ENCODE measurements at places on chromosomes 6 and 20.
A peak's percentile ranks its signal among the peaks of the same experiment; 100 is the strongest.

DNA sequence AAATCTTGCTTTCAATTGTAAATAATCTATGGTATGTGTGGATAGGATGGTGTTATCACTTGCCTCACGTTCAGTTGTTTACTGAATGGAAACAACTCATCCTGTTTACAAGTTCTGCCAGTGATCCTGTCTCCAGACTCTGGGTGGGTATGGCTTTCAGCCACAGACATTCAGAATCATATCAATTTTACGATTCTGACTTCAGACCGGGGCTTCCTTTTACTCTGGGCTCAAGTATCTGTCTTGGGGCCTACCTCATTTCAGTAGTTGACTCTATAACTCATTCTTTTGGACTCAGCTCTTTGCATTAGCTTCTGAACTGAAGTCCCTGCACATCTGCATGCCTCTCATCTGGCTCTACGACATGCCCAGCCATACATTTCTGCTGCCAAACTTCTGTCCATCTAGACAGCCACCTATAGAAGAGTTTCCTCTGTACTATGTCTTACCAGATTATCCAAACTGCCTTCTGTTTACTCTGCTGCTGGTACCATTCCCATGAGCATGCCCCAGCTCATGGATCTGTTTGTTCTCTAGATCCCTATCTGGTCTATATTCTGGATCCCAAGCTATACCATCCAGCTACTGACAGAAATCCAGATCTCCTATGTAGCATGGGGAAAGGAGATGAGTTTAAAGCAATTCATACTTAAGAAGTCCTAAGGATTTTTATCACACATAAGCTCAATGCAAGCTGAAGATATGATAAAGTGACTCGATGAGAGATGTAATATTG is 34.3 kb downstream of the FYN start:
- DNase-seq: no peak

DNA sequence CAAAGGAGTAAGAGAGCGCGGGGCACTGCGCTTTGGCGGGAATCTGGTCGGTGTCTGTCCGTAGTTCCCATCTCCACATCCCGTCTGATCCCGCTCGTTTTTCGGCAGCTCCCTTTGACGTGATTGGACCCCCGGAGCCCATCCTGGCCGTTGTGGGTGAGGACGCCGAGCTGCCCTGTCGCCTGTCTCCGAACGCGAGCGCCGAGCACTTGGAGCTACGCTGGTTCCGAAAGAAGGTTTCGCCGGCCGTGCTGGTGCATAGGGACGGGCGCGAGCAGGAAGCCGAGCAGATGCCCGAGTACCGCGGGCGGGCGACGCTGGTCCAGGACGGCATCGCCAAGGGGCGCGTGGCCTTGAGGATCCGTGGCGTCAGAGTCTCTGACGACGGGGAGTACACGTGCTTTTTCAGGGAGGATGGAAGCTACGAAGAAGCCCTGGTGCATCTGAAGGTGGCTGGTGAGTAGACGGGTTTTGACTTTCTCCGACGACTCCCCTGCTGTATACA is 1.4 kb downstream of the BTN1A1 start:
- peak; percentile 72 for DNase-seq

- no peak for DNase-seq
Observed at GRCh38 chr6:100311707-100312251, 152.9 kb downstream of the SIM1 start.

DNA sequence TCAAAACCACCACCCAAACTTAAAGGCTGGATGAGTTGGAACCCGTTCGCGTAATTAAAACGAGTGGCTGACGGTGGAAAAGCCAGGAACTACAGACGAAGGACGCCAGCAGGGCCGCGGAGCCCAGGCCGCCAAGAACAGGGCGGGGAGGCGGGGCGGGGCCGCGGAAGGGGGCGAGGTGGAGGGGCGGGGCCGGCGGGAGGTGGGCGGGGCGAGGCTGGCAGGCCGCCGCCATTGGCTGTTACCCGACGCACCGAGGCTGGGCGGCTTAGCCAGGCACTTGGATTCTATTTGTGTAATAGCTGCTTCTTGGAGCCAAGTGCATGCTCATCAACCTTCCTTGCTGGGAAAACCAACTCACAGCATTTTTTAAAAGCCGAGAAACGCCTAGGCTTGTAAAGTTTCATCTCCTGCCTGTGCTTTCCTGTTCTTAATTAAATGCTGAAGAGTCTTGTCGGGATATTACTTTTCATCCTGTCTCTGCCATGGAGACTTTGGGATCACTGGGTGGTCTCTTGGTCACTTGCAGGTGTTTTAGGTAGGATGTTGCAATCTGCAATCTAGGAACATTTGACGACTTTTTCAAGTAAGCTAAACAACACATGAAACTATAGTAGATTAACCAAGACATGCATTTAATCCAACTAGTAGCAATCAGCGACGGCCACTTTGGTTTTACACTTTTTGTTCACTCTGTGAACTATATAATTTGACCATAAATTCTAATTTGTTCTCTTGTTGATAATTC is 245.0 kb downstream of the ARID1B start:
- DNase-seq: peak; percentile 53

- DNase-seq: no peak
Observed at GRCh38 chr6:29764422-29765196, 41.4 kb downstream of the HLA-F start.

- no peak for DNase-seq
Observed at GRCh38 chr6:34680802-34681515, 15.6 kb downstream of the ILRUN start.

- no peak for DNase-seq
Observed at GRCh38 chr6:160462116-160462515, 113.9 kb downstream of the SLC22A3 start.

DNA sequence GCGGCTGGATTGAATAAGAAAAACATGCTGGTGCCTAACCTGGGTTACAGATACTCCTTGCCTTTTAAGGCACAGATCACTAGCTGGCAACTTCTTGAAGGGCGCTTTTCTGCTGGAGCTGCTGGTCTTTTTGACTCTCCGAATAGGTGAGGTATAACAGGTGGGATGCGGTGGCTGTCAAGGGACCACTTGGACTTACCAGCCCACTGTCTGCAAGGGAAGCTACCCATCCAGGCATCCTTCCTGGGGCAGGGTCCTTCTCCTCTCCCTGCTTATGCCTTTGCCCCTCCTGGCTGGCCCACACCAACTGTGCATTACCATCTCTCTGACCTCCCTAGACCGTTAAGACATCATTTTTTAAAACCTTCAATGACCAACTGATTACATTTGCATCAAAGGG is 57.4 kb downstream of the NPEPL1 start:
- DNase-seq: no peak

GRCh38 chr6:146028851-146029572 is at the start of gene GRM1:
Gene GRM1, plus strand, starts transcription at chr6:146029062. Its CDS starts 456 bp downstream, at chr6:146029518.
- no peak for DNase-seq

GRCh38 chr6:39892490-39893129 is 41.7 kb downstream of the MOCS1 start:
- peak; percentile 77 for DNase-seq

GRCh38 chr6:118252474-118252873 is 295.6 kb upstream of the PLN start:
- no peak for DNase-seq

DNA sequence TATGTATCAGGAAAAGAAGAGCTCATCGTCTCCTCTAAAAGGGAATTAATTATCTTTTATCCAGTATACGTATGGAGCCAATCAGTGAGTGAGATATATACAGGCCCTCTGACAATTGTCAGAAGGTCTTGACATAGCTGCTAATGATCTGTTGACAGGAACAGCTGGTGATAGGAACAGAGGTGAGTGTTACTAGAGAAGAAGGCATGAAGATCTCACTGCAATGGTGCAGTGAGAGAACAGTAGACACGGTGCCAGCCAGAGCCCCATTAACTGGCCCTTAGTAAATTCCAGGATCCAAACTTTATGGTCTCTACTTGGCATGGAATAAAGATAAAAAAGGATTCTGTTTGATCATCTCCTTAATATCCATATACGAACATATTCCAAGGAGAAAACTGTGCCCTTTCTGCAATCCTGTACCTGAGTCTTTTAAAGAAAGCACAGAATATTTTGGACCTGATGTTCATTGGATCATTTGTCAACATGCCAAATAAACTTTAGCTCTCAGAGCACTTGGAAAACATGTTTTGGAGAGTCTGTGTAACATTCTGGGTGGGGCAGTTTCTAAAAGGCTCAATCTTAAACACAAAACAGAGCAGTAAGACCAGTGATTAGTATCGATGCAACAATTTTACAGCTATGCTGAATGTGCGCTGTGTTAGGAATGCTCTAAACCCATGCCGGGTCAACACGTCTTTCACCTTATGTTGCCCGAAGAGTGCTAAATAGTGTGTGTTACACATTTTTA is 135.8 kb upstream of the CITED2 start:
- DNase-seq: no peak

GRCh38 chr6:73790574-73790973 is 94.6 kb downstream of the CD109 start:
- DNase-seq: no peak

DNA sequence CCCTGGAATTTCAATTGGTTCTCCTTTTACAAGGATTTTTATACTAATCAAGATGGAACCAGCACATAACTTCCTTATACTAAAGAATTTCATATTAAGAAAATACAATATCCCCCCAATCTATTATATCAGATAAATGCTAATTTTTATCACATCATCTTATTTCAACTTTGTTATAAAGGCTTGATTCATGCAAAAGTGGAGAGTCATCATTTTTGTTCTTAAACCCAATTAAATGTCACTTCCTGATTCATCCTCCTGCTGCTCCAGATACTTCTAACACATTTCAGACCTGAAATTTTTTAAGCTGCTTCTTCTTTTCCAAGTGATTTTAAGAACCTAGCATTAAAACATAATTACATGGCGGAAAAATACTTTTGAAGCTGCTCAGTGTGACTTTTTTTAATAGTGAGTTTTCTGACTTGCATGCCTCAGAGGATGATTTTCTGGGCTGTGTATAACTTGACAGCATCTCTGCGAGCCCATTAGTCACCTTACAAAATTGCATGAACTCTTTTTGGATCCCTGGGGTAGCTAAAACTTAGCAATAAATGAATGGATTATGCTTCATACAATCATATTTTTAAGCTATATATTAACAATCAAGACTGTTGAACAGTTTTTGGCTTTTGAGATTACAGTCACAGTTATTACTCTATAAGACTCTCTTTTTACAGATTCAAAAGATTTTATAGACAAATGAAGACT is 134.1 kb downstream of the ELOVL4 start:
- DNase-seq: no peak

GRCh38 chr6:44653761-44654218 is 266.3 kb downstream of the CDC5L start:
- no peak for DNase-seq

- DNase-seq: no peak
Observed at GRCh38 chr6:101013612-101014195, 132.6 kb upstream of the ASCC3 start.

DNA sequence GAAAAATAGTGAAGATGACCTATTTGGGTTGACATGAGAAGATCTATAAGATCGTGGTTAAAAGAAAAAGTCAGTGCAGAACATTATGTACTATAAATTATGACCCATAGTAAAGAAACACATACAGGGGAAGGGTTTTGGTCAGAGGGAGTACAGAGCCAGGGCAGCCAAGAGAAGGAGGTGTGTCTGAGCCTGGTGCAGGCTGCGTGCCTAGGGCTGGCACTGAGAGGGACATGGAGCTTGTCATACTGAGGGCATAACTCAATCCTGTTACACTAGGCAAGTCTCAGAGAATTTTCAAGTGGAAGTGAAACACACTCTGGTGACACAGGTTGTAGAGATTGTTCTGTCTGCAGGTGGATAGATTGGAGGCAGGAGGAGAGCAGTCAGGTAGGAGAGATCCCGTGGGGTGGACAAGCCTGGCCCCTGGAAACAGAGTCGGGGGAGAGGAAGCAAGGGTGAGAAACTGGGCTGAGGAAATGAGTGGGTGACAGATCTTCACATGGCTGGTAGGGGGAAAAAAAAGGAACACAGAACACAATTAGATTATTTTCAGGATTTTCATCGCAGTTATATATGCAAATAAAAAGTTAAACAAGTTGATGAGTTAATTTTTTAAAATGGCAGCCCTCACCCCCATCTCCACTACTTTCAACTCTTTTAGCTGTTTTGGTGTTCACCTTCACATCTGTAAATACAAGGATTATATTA is 18.5 kb upstream of the RNF39 start:
- no peak for DNase-seq

- no peak for DNase-seq
Observed at GRCh38 chr6:37840940-37841300, 21.4 kb downstream of the ZFAND3 start.

DNA sequence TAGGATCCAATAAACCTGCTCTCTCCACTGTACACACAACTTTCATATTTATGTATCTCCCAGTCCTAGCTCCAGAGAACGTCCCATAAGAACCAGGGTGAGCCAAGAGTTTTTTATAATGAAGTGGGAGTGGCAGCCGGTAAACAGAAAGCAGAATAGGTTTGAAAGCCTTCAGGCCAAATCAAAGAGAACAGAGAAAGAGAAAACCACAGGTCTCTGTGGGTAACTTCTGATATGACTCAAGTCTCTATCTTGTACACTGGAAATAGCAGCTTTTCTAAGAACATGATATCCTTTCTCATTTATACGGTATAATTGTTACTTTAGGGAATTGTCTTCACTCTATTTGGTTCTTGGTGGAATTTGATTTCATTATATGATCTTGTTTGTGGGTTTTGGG is 273.6 kb downstream of the PACRG start:
- no peak for DNase-seq

DNA sequence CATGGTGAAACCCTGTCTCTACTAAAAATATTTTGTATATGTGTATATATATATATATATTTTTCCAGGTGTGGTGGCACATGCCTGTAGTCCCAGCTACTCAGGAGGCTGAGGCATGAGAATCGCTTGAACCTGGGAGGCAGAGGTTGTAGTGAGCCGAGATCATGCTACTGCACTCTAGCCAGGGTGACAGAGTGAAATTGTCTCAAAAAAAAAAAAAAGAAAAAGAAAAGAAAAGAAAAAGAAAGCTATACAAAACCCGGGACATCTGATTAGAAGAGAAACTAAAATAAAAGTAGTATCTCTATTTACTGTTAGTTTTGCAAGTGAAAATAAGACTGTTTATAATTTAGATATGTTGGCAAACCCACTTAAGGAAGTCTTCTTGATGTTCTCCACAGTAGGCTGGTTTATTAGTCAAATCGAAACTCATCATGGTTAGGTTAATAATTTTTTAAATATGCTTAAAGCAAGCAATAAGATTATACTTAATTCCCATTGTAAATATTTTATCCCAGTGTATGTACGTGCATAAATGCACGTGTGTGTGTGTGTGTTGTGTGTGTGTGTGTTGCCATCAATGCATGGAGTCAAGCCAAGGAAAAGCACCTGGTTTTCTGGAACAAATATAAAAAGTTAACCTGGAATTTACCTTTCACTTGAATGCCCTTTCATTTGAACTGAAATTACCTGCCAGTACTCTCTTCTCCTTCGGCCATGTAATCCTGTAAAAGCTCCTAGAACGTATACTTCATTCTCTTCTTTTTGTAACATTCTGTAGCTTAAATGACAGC is 7.1 kb downstream of the VNN2 start:
- DNase-seq: no peak

Data from NCI-H526 (cell line).